ENCODE measurements at places on chromosomes 4 and X. TPM values are rescaled to one million over a fixed set of nuclear protein-coding genes. Genes with fewer than 3 reads are reported as not detected.

GRCh38 chrX:56728752-56729151 lies 291 bp upstream of the NBDY start:
- no peak for DNase-seq

Gene INTS12
- total RNA-seq = 15.6 TPM

DNA sequence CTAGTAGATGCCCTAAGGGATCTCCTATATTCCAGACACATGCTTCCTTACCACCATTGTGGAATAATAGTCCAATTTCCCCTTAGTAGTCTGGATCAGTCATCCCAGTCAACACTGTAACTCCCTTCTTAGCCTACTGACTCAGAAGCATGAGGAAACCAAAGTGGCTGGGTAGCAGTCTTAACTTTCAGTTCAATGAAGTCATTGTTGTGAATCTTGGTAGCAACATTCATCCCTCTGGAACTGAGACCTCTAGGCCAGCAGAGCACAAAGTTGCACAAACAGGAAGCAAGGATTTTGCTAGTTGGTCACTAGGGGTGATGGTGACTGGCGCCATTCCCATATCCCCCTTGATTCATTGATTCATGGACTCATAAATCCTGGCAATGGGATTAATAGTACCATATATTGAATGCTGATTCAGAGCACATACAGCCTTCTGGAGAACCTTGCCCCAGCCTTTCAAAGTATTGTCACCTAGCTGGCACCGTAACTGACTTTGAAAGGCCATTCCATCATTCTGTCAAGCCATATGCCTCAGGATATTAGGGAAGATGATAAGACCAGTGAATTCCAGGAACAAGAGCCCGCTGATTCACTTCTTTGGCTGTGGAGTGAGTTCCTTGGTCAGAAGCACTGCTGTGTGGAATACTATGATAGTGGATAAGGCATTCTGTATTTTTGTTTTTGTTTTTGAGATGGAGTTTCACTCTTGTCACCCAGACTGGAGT lies 19.7 kb upstream of the GPAT3 start:
- no peak for DNase-seq

Gene SMPX
- not detected for total RNA-seq

Gene TLL1
- total RNA-seq = 0.56 TPM

DNA sequence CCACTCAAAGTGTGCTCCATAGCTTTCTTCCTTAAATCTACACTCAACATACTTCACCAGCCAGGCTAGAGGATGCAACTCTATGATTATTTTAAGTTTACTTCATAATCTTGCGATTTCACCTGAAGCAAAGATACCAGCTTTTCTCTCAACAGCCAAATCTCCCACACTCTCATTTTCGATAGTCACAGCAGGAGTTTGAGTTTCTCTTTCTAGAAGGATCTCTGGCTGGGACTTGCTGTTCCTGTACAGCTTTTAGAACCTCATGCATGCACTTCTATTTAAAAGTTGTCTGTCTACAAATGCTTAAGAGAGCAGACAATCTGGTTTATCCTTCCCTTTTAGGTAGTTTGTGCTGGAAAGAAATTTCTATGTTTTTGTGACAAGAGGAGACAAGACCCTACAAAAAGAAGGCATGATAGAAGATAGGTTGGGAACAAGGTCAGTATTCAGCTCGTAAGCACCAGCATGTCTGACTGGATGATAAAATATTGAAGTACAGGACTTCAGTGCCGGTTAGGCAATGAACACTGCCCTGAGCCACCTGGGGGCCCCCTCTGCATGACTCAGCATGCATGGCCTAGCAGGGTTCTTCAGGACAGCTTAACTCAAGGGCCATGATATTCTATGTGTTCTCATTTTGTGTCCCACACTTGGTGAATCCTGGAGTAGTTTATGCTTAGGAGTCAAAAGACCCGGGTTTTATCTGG lies 65.6 kb downstream of the ATXN3L start:
- DNase-seq = no peak

- no peak for DNase-seq
These were observed 10.5 kb downstream of the ARL13A start for GRCh38 chrX:100979881-100980607.

- no peak for DNase-seq
These were observed 142.2 kb downstream of the FAM47A start for GRCh38 chrX:33989936-33990335.

GRCh38 chr4:111802191-111802590 lies 343.1 kb upstream of the FAM241A start:
- DNase-seq = no peak

GRCh38 chrX:40097504-40098263 lies at the start of gene BCOR:
Gene BCOR, minus strand, starts transcription at chrX:40097958. Its CDS starts 20,029 bp downstream, at chrX:40077929.
- peak; percentile 91 for DNase-seq

Gene SORCS2
- 1.5 TPM for total RNA-seq

GRCh38 chr4:7076696-7077082 lies 8.8 kb upstream of the GRPEL1 start:
- DNase-seq = no peak

GRCh38 chrX:46306103-46306502 lies 239.1 kb downstream of the ZNF674 start:
- no peak for DNase-seq

GRCh38 chr4:3299976-3300671 lies 7.3 kb downstream of the RGS12 start:
- peak; percentile 67 for DNase-seq

DNA sequence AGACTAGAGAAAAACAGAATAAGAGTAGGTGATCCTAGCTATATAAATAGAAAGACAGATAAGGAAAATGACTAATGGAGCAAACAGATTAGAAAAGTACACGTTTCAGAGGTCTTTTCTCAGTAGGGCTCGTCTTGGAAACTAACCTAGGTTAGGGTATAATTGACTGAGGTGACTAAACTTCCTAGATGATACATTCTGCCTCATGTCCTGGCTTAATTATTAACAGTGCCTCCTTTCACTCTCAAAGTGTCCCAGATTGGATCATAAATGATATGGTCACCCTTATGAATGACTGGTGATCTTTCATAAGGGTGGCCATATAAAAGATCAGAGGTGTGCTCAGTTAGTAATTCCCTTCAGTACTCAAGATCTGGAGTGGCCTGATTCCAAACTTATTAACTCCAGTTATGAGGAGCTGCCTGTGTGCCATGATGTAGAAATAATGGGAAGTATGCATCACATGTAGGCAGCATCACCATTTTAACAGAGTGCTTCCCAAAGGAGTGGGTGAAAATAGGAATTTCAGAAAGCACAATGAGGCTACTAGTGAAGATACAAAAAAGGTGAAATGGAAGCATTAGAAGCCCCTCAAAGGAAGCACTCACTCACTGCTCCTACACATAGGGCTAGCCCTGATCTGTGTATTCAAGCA lies 14.7 kb upstream of the GRIA3 start:
- no peak for DNase-seq

- no peak for DNase-seq
These were observed 73.9 kb downstream of the ARHGAP24 start for GRCh38 chr4:85548841-85549240.

- peak; percentile 97 for DNase-seq
These were observed at the start of gene CCNG2 for GRCh38 chr4:77156912-77157858. Gene CCNG2, plus strand, starts transcription at chr4:77157207. Its CDS starts 1,326 bp downstream, at chr4:77158533.

GRCh38 chr4:152304220-152304619 lies 231.7 kb downstream of the FBXW7 start:
- DNase-seq = no peak

Gene MGAT4D
- not detected for total RNA-seq

GRCh38 chr4:101696276-101697010 lies 94.1 kb upstream of the BANK1 start:
- no peak for DNase-seq

GRCh38 chrX:151762802-151763201 lies 28.3 kb downstream of the CNGA2 start:
- DNase-seq = no peak
